Activated CD8-positive, alpha-beta T cell treated with anti-CD3 and anti-CD28 coated beads for 36 hours (primary cell): ENCODE measurements at places on chromosomes 2 and 18. TPM values are rescaled to one million over a fixed set of nuclear protein-coding genes. Genes with fewer than 3 reads are reported as not detected.

- DNase-seq: peak; percentile 78
- peak overlapping the region; percentile 84 for H3K4me3 ChIP-seq
- H3K27me3 ChIP-seq: peaks cover 25% of the 10 kb centered on the region
- peak overlapping the region; percentile 96 for H3K27ac ChIP-seq
Observed at GRCh38 chr2:230956827-230957755, 32.0 kb upstream of the GPR55 start.

GRCh38 chr2:42195559-42195958 is 26.4 kb downstream of the EML4 start:
- no peak overlapping the region for H3K27ac ChIP-seq
- peaks cover 17% of the 10 kb centered on the region for H3K36me3 ChIP-seq
- H3K4me1 ChIP-seq: peaks cover 69% of the 10 kb centered on the region
- DNase-seq: no peak
- no peaks in the 10 kb centered on the region for H3K27me3 ChIP-seq
- no peak overlapping the region for H3K4me3 ChIP-seq

DNA sequence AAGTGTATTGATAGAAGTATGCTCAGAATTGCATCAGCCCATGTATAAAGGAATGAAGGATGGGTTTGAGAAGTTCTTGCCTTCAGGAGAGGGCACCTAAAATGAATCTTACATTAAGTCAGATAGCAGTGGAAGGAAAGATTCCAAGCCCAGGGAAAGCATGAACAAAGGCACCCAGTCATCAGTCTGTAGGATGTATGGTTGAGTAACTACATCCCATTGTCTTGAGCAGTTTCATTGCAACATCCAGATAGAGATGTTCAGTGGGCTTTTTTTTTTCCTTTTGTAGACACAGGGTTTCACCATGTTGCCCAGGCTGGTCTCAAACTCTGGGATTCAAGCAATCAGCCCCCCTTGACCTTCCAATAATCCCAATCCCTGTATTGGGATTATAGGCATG is 80.7 kb downstream of the ARHGAP28 start:
- no peaks in the 10 kb centered on the region for H3K36me3 ChIP-seq
- no peak overlapping the region for H3K4me3 ChIP-seq
- no peak overlapping the region for H3K27ac ChIP-seq

DNA sequence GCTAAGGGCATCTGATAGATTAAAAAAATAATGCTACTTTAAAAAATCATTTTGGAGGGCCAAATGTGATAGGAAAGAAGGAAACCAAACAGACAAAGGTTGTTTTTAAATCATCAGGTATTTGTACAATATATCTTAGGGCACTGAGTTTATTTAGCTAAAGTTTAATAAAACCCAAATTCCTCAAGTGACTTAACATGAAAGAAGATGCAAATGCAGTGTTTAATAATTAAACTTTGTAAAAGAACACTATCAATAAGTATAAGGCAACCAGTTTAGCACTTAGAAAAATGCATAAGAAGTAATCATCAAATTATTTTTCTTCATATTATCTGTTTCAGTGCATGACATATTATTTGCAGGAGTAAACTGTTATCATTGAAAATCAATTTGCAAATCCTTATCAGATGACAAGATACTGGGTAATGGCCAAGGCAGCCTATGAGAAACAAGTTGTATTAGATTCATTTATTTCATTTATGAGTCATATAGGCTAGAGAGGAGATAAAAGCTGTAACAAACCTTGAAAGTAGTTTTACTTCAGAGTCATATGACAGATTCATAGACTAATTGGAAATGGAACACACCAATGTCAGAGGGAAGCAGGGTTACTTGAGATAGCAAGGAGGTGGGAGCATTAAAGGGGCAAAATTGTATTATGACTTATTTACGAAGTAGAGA is 165.5 kb downstream of the GCA start:
- no peak overlapping the region for H3K4me3 ChIP-seq
- H3K27me3 ChIP-seq: no peaks in the 10 kb centered on the region
- H3K27ac ChIP-seq: no peak overlapping the region
- no peaks in the 10 kb centered on the region for H3K36me3 ChIP-seq
- no peak for DNase-seq
- no peaks in the 10 kb centered on the region for H3K4me1 ChIP-seq

- no peak overlapping the region for H3K4me3 ChIP-seq
- no peak overlapping the region for H3K27ac ChIP-seq
- DNase-seq: no peak
- no peaks in the 10 kb centered on the region for H3K27me3 ChIP-seq
- peaks cover 6% of the 10 kb centered on the region for H3K4me1 ChIP-seq
Observed at GRCh38 chr18:58324824-58325480, 280.9 kb downstream of the NEDD4L start.

- H3K27ac ChIP-seq: no peak overlapping the region
- H3K36me3 ChIP-seq: no peaks in the 10 kb centered on the region
- peaks cover 6% of the 10 kb centered on the region for H3K4me1 ChIP-seq
- H3K4me3 ChIP-seq: no peak overlapping the region
- DNase-seq: no peak
- H3K27me3 ChIP-seq: peaks cover 38% of the 10 kb centered on the region
Observed at GRCh38 chr2:32951672-32952071, 4.9 kb downstream of the LTBP1 start.

GRCh38 chr18:62738639-62739038 is 23.3 kb downstream of the PHLPP1 start:
- H3K27ac ChIP-seq: no peak overlapping the region
- peaks cover 3% of the 10 kb centered on the region for H3K36me3 ChIP-seq
- H3K4me1 ChIP-seq: peaks cover 17% of the 10 kb centered on the region
- H3K27me3 ChIP-seq: no peaks in the 10 kb centered on the region
- DNase-seq: no peak

ALKAL2 gene
- not detected for total RNA-seq

OR6B2 gene
- not detected for total RNA-seq

LRP1B gene
- total RNA-seq: not detected

TMEM37 gene
- not detected for total RNA-seq

PIK3C3 gene
- total RNA-seq: 62.1 TPM
